ENCODE measurements at places on chromosomes 11 and 22. TPM values are rescaled to one million over a fixed set of nuclear protein-coding genes. Genes with fewer than 3 reads are reported as not detected.
A peak's percentile ranks its signal among the peaks of the same experiment; 100 is the strongest.

GRCh38 chr11:119758291-119758690 is 29.3 kb upstream of the NECTIN1 start:
- peak; percentile 75 for DNase-seq

GRCh38 chr11:58227956-58228615 is 632 bp downstream of the OR10Q1 start:
- no peak for DNase-seq

DNA sequence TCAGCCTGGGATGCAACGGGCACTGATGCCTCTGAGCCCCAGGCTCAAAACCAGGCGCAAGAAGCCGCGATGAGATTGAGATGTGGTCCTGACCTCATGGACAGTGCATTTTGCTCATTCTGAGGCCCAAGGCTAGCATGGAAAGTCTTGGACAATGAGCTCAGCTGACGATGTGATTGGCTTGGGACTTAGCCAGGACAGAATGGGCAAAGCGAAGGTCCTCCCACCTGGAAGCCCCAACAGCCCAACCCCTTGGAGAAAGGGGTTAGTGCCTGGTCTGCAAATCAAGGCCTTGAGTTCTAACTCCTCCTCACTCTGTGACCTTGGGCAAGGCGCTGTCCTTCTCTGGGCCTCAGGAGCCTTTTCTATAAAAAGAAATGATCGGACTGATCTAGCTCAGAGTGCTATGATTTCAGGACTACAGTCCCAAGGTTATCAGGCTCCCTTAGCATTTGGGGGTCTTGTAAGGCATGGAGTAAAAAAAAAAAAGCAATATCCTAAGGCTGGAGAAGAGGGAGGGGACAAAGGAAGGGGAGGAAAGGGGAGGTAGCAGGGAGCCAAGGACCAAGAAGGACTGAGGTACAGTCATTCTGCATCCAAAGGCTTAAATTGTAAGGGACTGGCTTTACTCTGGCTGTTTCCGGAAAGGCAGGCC is 2.7 kb downstream of the SLC43A3 start:
- DNase-seq = no peak

- no peak for DNase-seq
These were observed 263.3 kb downstream of the ETS1 start for GRCh38 chr11:128324051-128324481.

GRCh38 chr11:64788321-64789215 is 10.2 kb upstream of the SF1 start:
- DNase-seq = no peak

LIPT2 gene
- total RNA-seq = 5.4 TPM
